ENCODE measurements at places on chromosomes 6 and 20.

GRCh38 chr6:44227148-44227793 lies 3.9 kb downstream of the SLC29A1 start:
- DNase-seq: no peak

GRCh38 chr20:38304845-38305447 lies 990 bp downstream of the BPI start:
- no peak for DNase-seq

GRCh38 chr6:116545651-116546050 lies at the start of gene TRAPPC3L:
Gene TRAPPC3L (minus strand): TSS chr6:116545684. CDS start chr6:116545514, 170 bp downstream.
- DNase-seq: no peak

DNA sequence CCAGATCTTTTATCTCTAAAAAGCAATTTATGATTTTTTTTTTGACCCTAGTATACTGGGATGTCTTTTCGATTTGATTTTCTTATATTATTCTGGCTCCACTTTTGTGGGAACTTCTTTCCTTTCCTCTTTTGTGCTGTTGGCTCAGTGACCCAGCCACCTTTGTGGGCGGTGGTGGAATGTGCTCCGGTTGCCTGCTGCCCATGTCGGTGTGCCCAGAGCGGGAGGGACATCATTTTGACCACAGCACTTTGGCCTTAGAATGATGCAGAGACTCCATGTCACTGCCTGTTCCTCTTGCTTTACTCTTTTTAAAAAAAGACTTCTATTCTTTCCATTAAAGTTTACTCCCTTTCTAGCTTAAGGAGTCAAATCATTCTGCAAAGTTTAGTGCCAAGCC lies 198.0 kb downstream of the FARS2 start:
- DNase-seq: no peak

DNA sequence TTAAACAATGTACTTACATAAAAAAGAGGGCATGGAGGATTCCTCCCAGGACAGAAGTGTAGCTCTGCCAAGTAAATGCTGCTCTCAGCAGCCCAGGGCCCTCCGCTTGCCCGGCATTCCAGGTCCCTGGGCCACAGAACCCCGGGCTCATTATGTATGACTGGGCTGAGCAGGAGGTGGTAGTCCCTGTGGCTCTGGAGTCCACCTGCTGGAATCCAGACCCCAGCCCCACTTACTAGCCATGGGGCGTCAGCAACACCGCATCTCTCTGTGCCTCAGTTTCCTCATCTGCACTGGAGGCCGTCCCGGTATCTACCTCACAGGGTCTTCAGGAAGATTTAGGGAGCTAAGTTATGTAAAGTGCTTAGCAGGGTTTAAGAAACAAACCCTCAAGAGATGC lies 55.4 kb downstream of the PSMG4 start:
- DNase-seq: no peak
